ENCODE measurements at places on chromosomes 2 and 18.

- no peak for DNase-seq
These were observed 271.8 kb downstream of the MBD2 start for GRCh38 chr18:53952700-53953099.

DNA sequence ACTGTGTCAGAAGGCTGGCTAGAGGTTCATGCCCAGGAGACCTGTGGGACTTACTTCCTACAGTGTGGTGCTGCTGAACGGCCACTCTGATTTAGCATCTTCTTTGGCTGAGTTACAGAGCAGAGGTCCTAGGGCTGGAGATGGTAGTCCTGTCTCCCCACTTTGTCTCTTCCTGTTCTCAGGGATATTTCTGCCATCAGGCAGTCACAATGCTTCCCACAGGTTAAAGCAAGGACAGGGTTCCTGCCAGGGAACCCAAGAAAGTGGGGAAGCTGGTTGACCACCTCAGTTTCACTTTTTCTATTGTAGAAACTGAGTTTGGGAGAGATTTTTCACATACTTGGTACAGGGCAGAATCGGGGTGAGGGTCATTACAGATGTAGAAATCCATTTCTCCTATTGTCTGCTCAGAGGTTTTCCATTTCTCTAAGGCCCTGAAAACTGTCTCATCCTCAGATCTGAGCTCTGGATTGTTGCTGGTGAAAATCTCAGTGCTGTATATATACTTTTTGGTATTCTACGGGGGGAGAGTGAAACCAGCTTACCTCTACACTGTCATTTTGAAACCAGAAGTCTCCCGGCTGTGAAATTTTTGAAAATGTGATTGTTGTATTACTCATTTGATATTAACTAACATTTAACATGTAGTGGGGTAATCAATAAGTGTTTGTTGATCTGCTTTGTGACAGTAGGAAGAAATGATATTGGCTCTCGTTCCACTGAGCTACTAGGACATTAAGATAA lies 37.0 kb upstream of the MEP1B start:
- DNase-seq: no peak

GRCh38 chr2:36918307-36918706 lies 48.0 kb downstream of the STRN start:
- DNase-seq: no peak

GRCh38 chr2:226979004-226979403 lies 143.2 kb downstream of the RHBDD1 start:
- DNase-seq: no peak

- DNase-seq: no peak
These were observed 56.3 kb upstream of the UBXN4 start for GRCh38 chr2:135685361-135685760.

DNA sequence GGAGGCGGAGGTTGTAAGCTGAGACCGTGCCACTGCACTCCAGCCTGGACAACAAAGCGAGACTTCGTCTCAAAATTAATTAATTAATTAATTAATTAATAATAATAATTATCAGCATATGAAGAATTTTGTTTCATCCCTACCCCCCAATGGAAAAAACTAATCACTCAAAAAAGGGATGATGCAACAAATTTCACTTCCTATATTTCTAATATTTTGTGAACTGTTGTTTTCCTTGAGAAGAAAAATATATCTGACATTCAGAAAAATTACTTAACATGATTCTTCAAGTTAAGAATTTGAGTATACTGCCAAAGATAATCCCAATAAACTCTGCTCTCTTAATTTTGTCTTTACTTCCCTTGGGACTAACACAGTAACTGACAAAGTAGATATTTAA lies 28.1 kb downstream of the EXOC6B start:
- DNase-seq: no peak

GRCh38 chr2:240431661-240432424 lies 3.6 kb upstream of the GPC1 start:
- no peak for DNase-seq

- no peak for DNase-seq
These were observed 37.5 kb downstream of the PSME4 start for GRCh38 chr2:53933329-53933728.

DNA sequence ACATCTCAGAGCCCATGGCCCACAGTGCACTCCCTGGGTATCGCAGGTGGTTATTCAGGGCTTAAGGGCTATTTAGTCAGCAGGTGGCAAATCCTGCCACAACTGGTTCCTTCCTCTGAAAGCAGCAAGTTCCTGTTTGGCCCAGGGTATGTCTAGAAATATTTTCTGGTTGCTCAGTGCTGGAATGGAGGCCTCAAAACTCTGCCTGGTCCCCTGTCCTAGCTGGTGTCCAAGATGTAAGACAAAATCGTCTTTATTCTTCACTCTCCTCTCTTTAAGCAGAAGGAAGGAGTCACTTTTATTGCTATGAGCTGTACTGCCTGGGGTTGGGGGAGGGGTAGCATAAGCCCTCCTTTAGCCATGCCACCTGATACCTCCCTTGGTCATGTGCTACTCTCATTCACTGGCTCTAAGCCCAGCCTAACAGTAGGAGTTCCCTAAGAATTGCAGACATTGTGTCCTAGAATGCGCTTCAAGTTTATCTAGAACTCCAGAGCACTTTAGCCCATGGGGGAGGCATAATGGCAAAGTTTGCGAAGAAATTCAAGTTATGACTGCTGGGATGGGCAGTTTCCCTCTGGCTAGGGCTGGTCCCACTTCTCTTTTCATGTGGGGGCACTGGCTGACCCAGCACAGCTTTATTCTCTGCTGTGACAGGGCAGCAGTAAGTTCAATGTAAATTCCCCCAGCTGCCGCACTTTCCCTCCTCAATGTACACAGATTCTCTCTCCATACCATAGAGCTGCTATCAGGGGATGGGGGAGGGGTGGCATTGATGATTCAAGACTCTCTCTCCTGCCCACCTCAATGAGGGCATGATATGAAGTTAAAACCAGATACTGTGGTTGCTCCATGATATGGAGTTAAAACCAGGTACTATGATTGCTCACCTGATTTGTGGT lies 27.1 kb upstream of the CWC22 start:
- DNase-seq: no peak

GRCh38 chr2:33680644-33681363 lies 81.7 kb upstream of the FAM98A start:
- DNase-seq: no peak

DNA sequence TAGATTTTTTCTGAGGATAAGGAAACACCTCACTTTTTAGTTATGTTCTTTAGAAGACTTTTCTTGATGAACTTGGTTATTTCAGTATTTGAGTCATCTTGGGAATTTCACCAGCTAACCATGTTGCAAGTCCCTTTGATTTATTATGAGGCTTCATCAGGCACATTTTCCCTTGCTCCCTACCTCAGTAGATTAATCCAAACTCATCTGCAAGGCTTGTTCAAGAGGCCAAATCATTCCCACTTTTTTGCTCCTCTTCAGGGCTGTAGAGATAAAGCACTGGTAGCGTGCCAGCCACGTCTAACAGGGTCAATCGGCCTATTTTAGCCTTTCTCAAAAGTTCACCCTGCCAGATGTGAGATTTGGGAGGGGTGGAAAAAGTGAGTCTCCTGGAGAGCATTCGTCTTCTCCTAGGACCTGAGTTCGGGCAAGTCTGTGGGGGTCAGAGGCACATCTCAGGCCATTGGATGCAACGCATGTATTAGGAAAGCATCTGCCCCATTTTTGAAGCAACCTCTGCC lies 120.3 kb downstream of the RDH14 start:
- no peak for DNase-seq

DNA sequence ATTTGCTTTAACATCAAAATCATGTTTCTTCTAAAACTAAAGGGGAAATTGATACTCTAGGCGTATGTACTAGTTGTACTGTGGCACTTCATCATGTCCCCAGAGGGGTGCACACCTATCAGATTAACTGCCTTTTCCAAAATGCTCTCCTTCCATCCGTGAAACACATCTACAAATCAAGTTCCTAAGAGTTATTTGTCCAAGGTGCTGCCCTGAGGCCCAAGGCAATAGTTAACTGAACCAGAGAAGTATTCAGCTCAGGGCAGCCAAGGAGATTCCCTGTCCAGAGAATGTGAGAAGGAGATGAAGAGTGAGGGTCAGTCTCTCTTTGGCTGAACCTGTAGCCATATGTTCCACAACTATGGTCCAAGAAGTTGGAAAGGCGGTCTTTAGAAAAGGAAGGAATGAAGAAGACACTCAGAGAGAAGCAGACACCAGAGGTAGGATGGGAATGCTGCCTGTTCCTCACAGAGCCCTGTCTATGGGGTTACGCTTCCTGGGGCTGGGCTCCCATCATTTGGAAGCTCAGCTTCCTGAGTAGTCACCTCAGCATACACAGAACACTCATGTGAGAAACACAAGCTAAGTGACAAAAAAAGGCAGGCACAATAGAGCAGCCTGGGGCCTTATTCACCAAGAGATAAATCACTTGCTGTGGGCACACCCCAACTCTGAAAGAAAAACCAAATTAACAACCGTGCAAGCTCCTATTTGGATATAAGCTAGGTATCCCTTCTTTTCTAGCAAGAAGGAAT lies 55.6 kb downstream of the ANKRD44 start:
- no peak for DNase-seq

DNA sequence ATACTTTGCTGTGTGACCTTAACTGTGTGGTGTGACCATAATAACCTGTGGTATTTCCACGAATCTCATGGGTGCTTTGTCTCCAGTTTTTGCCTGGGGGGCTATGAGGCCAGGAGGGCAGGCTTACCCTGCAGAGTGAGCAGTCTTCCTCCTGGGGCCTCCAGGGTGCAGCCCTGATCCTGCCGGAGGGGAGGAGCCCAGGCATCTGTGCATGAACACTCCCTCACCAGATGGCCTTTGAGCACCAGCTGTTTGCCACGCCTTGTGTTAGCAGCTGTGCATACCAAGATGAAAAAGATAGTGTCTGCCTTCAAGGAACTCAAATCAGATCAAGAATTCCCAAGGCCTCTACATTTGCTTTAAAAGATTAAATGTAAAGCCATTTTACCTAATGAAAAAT lies 75.0 kb upstream of the RBM44 start:
- DNase-seq: no peak

DNA sequence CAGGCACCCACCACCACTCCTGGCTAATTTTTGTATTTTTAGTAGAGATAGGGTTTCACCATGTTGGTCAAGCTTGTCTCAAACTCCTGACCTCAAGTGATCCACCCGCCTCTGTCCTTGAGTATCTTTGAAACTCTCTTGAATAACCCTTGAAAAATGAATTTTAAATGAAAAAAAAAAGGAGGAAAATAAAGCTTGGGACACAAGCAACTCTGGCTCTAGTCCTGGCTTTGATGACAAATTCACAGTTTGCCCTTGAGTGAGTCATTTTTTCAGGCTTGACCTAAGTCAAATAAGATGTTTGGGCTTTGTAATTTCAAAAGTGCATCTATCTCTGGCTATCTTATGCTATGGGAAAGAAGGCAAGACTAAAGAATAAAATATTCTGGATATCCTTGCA lies 79.0 kb upstream of the TRIB2 start:
- no peak for DNase-seq

DNA sequence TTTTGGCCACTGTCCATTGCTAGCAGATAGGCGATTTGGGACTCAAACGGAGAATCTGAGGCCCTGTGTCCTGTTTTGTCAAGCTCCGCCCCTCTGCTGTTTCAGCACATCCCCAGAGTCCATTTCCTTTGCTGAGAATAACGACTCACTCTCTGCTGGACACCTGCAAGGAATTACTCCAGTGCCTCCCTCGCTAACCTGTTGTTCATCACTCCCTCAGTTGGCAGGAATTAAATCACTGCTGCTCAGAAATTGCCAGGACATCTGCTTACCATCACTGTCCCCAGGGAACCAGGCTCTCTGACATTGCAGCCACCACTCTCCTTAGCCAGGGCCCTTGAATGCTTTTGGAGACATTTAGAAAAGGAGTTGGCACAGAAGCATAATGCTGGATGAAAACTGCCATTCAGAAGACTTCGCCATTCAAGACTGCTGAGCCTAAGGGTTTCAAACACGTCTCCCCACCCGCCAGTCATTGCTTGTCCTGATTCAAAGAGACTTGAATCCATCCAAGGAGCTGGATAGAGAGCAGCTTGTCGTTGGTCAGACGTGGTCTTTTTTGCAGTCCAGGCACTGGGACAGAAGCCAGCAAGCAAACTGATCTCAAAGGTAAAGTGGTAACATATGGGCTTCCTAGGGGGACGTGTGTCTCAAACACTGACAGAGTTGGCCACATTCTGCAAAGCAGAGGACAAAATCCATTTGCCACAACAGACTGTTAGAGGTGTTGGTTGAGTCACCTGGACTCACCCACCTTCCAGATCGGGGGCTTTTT lies 155.3 kb downstream of the UXS1 start:
- DNase-seq: no peak

DNA sequence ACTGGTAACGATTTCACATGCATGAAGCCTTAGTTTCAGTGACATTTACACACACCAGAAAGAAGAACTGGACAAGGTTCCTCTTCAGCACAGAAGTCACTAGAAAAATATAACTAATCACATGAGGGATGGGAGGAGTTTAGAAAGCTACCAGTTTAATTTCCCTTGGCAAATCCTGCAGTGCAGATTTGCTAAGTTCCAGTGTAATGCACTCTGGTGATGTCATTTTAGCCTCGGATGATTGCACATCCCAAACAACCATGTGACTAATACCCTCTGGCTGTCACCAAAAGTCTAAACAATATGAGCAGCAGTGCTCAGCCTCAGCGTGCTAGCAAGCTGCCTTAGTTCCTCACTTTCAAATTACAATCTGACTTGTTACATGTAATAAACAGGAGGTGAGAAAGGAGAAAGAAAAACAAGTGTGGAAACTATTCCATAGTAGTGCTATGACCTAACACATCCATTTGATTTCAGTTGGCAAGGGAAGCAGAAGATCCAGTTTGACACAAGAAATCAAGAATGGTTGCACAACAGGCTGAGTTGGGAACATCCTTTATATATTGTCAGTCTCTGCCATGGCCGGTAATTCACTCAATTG lies 35.3 kb upstream of the PPP1CB start:
- no peak for DNase-seq

- no peak for DNase-seq
These were observed 42.8 kb upstream of the GALR1 start for GRCh38 chr18:77206676-77207374.

DNA sequence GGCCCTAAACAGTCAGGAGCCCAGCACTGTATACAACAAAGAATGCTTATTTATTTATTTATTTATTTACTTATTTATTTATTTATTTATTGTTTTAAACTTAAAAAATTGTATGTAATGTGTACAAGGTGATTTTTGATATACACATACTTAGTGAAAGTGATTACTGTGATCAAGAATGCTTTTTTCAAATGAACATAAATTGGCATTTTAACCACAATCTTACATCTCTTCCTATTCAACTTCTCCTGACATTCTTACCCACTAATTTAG lies 776.6 kb downstream of the TSN start:
- DNase-seq: no peak

DNA sequence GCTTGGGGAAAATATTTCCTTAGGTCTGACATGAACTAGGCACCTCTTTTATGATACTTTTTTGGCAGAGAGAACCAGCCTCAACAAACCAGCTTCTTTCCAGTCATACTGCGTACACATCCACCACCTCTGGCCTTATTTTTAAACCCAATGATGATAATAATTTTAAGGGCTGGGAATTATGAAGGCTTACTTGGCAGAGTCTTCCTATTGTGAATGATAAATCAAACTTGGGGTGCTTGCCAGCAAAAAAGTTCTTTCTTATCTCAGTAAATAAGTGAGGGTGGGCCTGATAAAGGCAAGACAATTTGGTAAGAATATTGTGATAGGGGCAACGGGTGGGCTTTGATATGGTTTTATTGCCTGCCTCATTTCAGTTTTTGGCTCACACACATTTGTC lies 1230.2 kb upstream of the ZEB2 start:
- no peak for DNase-seq
